ENCODE measurements at places on chromosomes 13 and 19. TPM values are rescaled to one million over a fixed set of nuclear protein-coding genes. Genes with fewer than 3 reads are reported as not detected.

The ELF1 gene
- 16.6 TPM for polyA plus RNA-seq

The PODNL1 gene
- 1.9 TPM for polyA plus RNA-seq

The SPPL2B gene
- 28.1 TPM for polyA plus RNA-seq

The PDE4C gene
- polyA plus RNA-seq = 2.8 TPM

The GATAD2A gene
- 12.2 TPM for polyA plus RNA-seq

The CD70 gene
- polyA plus RNA-seq = not detected

The NAPSA gene
- 0.72 TPM for polyA plus RNA-seq

The FFAR2 gene
- 0.11 TPM for polyA plus RNA-seq

The ZNF575 gene
- polyA plus RNA-seq = 0.97 TPM

The ZC3H4 gene
- polyA plus RNA-seq = 12.4 TPM

The BRD4 gene
- polyA plus RNA-seq = 29.6 TPM

The ZNF556 gene
- not detected for polyA plus RNA-seq

The C13orf42 gene
- not detected for polyA plus RNA-seq

The KIR2DL3 gene
- polyA plus RNA-seq = 0.07 TPM

The POSTN gene
- polyA plus RNA-seq = 68.6 TPM

The LILRB3 gene
- polyA plus RNA-seq = 0.95 TPM

The TMPRSS9 gene
- polyA plus RNA-seq = not detected

The ZNF814 gene
- polyA plus RNA-seq = 13.0 TPM

The GRK1 gene
- 0.43 TPM for polyA plus RNA-seq
